HS-27A (cell line): ENCODE measurements at places on chromosomes 3 and 15.

GRCh38 chr15:63035253-63035652 lies 7.3 kb upstream of the TPM1 start:
- no peak for DNase-seq

DNA sequence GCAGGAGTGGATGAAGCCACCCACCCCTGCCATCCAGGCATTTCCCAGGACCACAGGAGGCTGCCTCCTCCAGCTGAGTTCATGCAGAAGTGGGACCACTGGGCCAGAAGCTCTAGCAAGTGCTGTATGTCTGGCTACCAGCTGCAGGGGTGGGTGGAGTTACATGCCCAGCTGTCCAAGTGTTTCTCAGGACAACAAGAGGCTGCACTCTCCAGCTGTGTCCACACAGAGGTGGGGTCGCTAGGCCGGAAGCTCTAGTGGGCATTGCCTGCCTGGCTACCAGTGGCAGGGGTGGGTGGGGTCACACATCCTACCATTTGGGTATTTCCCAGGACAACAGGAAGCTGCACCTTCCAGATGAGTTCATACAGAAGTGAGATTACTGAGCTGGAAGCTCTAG lies 234.0 kb upstream of the PPP2R3A start:
- DNase-seq, result no peak

DNA sequence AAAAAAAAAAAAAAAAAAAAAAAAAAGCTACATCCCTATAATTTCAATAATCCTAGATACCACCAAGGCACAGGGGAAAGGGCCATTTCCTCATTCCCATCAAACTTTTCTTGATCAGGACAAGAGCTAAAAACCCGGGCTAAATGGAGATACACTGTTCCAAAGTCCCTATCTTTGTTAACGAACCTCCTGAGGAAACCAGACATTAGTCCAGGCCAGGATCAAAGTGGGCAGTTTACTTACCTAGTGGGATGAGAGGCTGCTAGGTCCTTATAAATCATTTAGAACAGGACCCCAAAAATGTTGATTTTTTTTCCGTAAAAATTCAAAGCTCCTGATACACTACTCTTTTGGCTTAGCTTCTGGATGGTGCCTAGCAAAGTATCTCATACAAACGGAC lies 35.6 kb downstream of the UBR1 start:
- DNase-seq, result no peak

GRCh38 chr3:109275702-109276293 lies 40.5 kb downstream of the DPPA2 start:
- no peak for DNase-seq
